Stimulated activated CD4-positive, alpha-beta T cell treated with anti-CD3 and anti-CD28 coated beads, Interleukin-1b, Interleukin-23, amount 100 ng/mL, for 48 hours (primary cell): ENCODE measurements at places on chromosomes 16 and 17.

DNA sequence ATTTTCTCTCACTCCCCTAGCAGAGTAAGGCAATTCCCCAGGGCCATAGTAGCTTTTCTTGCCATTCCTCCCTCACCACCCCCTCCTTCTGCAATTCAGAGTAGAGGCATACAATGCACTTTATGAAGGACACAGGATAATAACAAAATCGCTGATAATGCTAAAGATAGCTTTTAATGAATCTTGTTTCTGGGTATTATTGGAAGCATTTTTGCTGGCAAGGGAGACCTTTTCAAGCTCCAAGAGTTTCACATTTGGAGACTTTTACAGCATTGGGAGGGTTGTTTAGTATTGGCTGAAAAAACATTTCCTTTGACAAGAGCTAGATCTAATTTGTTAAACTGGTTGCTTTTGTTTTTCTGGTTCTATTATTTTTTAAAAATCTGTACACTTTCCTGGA lies 573.0 kb upstream of the C16orf82 start:
- no peak for DNase-seq

- DNase-seq, result no peak
Measured at GRCh38 chr16:85258166-85258565, 145.9 kb upstream of the CIBAR2 start.

- no peak for DNase-seq
Measured at GRCh38 chr17:11682646-11683045, 84.4 kb downstream of the DNAH9 start.

DNA sequence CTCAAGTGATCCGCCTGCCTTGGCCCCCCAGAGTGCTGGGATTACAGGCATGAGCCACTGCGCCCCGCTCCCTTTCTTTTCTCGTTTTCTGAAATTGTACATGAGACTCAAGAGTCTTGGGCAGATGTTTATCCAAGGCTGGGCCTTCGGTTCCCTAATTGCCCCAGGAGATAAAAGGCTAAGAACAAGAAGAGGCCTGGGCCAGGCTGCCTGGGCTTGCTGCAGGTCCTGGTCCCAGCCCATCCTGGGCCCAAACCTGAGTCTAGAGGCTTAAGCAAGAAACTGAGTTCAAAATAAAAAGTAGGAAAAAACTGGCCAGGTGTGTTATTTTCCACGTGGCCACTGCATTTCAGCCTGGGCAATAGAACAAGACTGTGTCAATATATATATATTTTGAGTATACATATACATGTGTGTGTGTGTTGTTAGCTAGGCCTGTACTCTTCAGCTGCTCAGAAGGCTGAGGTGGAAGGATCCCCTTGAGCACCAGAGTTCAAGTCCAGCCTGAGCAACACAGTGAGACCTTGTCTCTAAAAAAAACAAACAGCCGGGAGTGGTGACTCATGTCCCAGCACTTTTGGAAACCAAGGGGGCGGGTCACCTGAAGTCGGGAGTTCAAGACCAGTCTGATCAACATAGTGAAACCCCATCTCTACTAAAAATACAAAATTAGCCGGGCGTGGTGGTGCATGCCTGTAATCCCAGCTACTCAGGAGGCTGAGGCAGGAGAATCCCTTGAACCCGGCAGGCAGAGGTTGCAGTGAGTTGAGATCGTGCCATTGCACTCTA lies 6.8 kb upstream of the CLUH start:
- no peak for DNase-seq

DNA sequence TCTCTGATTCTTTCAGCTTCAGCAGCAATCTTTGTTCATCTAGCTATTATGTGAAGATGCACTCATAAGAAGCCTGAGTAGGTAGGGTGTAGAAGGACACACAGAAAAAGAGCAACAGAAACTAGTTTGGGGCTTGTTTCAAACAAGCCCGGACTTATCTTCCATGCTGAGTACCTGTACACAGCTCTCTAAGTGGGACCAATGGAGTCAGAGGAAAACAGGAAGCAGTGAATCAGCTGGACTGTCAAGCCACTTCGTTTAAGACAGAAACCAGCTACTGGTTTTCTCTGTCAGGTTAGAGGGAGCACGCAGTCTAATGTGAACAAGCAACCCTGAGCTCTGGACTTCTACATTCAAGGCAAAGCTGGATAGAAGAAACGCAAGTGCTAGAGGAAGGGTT lies 16.0 kb downstream of the MAP2K6 start:
- no peak for DNase-seq

DNA sequence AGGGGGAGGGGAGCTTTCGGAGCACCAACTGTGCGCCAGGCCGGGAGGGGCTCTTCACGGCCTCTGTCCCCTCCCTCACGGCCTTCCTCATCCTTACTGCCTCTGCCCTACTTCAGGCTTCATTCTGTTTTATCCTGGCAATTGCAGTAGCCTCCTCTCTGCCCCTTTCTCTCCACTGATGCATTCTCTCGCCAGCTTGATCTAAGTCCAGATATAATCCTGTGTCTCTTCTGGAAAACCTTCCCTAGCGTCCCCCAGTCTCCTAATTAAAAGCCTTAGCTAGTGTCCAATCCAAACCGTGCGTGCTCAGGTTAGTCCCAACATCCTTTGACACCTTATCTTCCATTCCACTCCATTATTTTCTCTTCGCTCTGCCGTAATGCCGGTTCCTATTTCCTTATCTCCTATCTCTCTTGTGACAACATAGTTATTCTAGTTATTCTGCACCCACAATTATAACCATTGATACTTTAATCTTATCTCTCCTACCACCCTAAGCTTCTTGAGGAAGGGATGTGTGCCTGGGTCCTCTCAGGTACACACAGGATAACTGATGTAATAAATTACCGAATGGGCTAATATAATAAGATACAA lies 869 bp downstream of the ZNF48 start:
- no peak for DNase-seq

GRCh38 chr17:80119271-80119791 lies 17.9 kb downstream of the GAA start:
- DNase-seq, result no peak

DNA sequence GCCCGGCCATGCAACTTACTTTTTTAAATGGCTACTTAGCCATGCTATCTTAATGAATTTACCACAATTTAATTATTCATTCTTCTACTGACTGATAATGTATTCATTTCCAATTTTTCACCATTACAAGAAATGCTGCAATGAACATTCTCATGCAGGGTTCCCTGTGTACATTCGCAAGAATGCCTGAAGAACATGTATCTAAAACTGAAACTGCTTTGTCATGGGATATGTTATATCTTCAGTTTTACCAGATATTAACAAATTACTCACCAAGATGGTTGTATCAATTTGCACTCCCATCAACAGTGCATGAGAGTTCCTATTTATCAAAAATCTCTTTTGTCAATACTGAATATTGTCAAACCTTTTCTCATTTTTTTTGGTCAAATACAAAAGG lies 100.8 kb downstream of the SLC39A11 start:
- no peak for DNase-seq

DNA sequence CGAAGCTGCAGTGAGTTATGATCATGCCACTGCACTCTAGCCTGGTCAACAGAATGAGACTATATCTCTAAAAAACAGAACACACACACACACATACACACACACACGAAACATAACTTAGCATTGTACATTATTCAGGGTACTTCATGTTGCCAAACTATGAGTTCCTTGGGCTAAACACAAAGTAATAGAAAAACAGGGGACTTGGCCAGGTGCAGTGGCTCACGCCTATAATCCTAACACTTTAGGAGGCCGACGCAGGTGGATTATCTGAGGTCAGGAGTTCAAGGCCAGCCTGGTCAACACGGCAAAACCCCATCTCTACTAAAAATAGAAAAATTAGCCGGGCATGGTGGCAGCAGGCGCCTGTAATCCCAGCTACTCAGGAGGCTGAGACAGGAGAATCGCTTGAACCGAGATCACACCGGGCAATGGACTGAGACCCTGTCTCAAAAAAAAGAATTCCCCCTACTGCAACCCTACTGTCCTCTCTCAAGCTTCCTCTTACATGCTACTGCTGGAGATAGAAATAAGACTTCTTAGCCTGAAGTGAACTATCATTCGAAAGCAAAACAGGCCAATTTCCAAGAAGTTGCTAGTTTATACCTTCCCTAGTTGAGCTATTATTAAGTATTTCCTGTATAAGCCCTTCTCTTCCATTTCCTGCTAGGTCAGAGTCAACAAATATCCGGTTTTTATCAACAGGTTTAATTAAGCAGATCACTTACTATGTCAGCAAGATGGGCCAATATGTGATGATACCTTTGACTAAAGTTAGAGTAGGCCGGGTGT lies 7.2 kb downstream of the LSM12 start:
- no peak for DNase-seq

DNA sequence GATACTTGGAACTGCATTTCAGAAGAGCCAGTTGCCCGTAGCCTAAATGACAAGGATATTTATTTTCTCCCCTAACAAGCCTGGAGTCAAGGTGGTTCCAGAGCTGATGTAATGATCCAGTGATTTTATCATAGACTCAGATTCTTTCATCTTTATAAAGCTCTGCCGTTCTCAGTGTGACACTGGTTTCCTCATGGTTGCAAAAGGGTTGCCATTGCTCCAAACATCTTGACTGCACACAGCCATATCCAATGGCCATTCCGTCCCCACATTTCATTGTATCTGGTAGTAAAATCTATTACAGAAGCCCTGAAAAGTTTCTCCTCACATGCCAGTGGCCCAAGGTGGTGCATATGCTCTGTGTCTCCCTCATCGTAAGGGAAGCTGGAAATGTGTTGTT lies 63.1 kb upstream of the SDK2 start:
- DNase-seq, result no peak

DNA sequence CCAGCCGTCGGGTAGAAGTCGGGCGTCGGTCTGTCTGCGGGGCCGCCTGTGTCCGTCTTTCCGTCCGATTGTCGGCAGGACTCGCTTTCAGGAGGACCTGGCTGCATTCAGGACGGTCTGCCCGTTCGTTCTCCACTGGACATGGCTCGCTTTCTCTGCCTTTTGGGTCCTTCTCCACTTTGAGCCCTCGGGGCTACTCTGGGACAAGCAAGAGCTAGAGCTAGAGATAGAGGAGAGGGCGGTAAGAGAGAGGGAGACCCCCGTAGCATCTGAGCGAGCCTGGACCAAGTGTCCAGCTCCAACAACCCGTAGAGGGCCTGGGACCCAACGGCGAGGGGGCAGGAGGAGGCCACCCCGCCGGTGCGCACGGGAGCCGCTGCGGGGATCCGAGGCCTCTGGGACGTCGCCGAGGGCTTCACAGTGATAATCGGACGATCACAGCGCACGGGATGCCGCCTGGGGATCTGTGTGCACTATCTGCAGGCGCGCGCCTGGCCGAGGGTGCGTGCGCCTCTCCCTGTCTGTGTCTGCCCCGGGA lies 4.5 kb downstream of the TBX4 start:
- DNase-seq, result no peak

DNA sequence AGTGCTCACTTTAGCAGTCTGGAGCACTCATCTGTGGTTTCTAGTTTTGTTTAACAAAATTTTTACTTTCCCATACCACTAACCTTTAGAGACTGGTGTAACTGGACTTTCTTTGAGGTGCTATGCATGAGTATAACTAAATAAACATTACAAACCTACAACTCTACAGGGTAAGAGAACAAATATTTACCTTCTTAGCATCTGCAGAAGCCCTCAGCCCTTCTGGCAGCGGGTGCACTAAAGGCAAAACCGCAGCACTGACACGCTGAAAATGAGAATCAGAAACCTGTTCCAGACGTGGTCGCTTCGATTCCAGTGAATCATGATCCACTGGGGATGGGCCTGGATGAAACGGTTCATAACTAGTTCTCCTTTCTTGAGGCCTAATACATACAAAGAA lies 43.7 kb downstream of the NCOR1 start:
- no peak for DNase-seq

DNA sequence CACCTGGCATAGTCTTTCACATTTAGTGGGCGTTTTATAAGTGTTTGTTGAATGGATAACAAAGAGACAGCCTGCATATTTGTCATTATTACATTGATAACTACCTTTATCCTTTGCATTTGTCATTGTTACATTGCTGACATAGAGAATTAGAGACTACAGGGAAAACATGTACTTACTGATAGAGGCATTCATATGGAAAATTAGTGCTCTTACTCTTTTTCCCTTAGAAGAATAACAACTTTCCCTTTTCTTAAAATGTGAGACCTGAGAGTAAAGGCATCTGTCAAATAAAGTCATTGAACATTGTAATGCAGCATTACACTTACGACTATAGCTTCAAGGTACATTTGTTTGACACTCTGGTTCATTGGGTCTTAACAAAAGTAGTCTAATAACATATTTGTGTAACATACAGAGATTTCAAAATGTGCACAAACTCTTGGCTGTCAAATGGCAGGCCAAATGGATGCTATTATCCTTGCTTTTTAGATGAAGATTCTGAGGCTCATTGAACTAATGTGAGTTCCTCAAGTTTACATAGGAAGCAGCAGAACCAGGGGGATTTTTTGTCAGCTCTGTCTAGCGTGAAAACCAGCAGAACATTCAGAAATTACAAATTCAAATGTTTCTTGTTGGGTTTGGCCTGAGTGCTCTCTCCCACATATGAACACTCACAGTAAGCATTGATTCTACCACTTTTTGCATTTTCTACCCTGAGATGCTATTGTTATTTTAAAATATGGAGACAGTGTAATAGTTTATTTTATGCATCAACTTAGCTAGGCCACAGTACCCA lies 28.5 kb downstream of the SMIM36 start:
- DNase-seq, result no peak

- DNase-seq, result no peak
Measured at GRCh38 chr17:55210292-55210691, 54.5 kb upstream of the HLF start.

DNA sequence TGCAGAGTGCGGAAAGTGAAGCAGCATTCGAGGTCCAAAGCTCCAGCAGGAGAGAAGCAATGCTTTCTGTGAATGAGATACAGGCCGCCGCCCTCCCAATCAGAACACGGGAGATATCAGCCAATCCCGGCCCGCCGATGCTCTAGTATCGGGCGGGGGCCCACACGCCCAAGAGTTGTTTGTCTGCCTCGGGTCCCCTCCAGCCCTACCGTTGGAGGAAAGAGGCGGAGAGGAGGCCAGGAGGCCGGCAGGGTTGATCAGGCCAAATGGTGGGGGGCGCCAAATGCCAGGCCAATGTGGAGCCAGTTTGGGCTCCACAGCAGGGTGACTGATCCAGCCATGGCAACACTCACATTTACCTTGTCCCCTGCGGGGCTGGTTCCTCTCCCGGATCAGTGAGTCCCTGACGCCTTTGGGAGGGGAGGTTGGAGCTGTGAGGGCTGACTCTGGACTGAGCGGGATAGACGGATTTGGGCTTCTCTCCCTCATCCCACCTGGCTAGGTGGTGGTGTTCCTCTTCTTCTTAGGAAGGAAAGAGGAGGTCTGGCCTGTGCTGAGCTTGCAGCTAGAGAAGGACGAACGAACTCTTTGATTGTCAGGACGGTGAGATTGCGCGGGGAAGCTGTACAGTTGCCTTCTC lies 10.4 kb upstream of the CUEDC1 start:
- DNase-seq, result no peak
